Fibroblast of lung (primary cell): ENCODE measurements at places on chromosomes 3 and 15. TPM values are rescaled to one million over a fixed set of nuclear protein-coding genes. Genes with fewer than 3 reads are reported as not detected.

Gene SNAPC5
- total RNA-seq = 28.6 and 36.5 TPM in 2 replicates

Gene CIB2
- total RNA-seq = 3.1 and 5.9 TPM in 2 replicates

Gene PIGZ
- total RNA-seq = 0.51 and 0.66 TPM in 2 replicates

Gene WWTR1
- 13.7 and 14.1 TPM in 2 replicates for total RNA-seq

Gene A4GNT
- not detected in 2 replicates for total RNA-seq

Gene SLC22A14
- total RNA-seq = under 0.01 and 0.17 TPM in 2 replicates

Gene TEX55
- total RNA-seq = not detected in 2 replicates

Gene SLC6A11
- total RNA-seq = not detected in 2 replicates

Gene ARGFX
- not detected in 2 replicates for total RNA-seq

Gene C15orf39
- 1.3 and 2.3 TPM in 2 replicates for total RNA-seq

Gene LSAMP
- total RNA-seq = 4.8 and 9.0 TPM in 2 replicates

Gene STRIT1
- not detected in 2 replicates for total RNA-seq

Gene CHAC1
- 33.1 and 62.6 TPM in 2 replicates for total RNA-seq

Gene GP9
- total RNA-seq = not detected in 2 replicates

Gene COL7A1
- total RNA-seq = 15.9 and 36.7 TPM in 2 replicates

Gene RLBP1
- not detected in 2 replicates for total RNA-seq

Gene LYZL4
- total RNA-seq = not detected in 2 replicates

Gene CPLX3
- not detected in 2 replicates for total RNA-seq

Gene CALML4
- total RNA-seq = 1.0 and 1.8 TPM in 2 replicates

Gene FAM3D
- total RNA-seq = not detected in 2 replicates

Gene BCHE
- 29.0 and 34.7 TPM in 2 replicates for total RNA-seq

Gene ACAN
- total RNA-seq = under 0.01 TPM in 2 replicates
